ENCODE measurements at places on chromosomes 2 and 18.

- no peak for DNase-seq
Measured at GRCh38 chr18:54948350-54948837, 10.9 kb downstream of the CCDC68 start.

- peak; percentile 60 for DNase-seq
Measured at GRCh38 chr2:88626171-88627054, 851 bp downstream of the EIF2AK3 start.

GRCh38 chr2:62499430-62500060 lies 6.5 kb downstream of the TMEM17 start:
- DNase-seq, result no peak

- DNase-seq, result no peak
Measured at GRCh38 chr2:68721482-68722101, 13.0 kb upstream of the ARHGAP25 start.

- DNase-seq, result no peak
Measured at GRCh38 chr2:191501561-191502168, 176.3 kb upstream of the NABP1 start.

- DNase-seq, result no peak
Measured at GRCh38 chr2:71715951-71716696, 262.8 kb downstream of the DYSF start.

- DNase-seq, result no peak
Measured at GRCh38 chr2:95314964-95315611, 17.9 kb downstream of the KCNIP3 start.

GRCh38 chr2:98093146-98093545 lies 6.2 kb downstream of the VWA3B start:
- DNase-seq, result no peak

GRCh38 chr18:45833846-45834245 lies 8.4 kb downstream of the SIGLEC15 start:
- no peak for DNase-seq

DNA sequence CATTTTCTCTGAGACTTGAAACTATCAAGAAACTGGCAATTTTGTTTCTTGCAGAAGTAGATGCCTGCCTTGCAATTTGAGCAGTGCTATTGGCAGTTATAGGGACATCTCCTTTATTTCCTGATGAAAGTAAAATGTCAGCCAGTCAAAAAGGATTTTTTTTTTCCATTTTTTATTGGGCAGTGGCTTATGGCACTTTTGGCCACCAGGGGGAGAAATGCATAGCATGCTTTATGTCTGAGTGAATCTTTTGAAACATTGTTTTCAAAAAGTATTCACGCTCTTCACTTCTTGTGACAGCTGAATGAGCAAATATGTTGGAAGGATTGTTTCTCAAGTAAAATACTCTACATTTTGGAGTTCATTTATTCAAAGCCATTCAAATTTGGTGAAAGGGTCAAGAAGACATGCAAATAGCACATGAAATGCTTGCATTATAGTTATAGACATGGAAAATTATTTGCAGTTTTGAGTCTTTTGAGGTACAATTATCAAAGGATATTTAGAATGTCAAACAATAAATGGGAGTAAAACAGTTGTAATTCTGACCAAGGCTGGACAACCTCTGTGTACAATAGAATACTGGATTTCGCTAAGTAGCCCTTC lies 491.0 kb downstream of the CDH2 start:
- DNase-seq, result no peak

DNA sequence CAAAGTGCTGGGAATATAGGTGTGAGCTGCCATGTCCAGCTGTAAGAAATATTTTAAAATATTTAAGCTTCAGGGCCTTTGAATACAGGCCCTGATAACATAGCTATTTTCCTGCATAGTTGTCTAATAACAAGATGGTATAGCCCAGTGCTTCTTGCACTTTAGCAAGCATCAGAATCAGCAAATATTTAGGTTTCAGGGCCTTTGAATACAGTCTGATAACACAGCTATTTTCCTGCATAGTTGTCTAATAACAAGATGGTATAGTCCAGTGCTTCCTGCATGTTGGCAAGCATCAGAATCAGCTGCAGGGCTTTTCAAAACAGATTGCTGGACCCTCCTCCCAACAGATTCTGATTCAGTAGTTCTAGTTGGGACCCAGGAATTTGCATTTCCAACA lies 5.6 kb downstream of the GEMIN6 start:
- DNase-seq, result no peak

- DNase-seq, result no peak
Measured at GRCh38 chr2:58293056-58293455, 51.9 kb upstream of the FANCL start.

- no peak for DNase-seq
Measured at GRCh38 chr2:78910376-78910775, 115.1 kb upstream of the REG3G start.

DNA sequence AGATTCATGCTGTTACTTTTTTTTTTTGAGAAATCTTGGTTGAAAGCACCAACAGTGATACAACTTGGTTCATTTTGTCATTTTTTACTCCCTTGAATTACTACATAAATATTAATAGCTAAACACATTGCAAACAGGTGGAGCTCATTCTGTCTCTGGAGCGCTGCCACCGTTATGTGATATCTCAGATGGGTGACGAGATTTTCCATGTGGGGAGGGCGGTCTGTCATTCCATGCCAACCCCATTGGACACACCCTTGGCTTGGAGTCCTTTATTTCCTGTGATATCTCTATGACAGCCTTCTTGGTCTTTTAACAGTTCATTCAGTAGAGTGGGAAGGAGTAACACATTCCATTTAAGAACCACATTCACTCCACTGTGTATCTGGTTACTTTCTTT lies 794.8 kb downstream of the SATB2 start:
- DNase-seq, result no peak

- no peak for DNase-seq
Measured at GRCh38 chr18:78639006-78639950, 340.3 kb upstream of the SALL3 start.
